ENCODE measurements at places on chromosomes 6 and 20.

GRCh38 chr6:16723826-16724225, 37.4 kb downstream of the ATXN1 start:
- H3K4me1 ChIP-seq, result no peaks in the 10 kb centered on the region
- no peak overlapping the region for H3K27ac ChIP-seq
- H3K36me3 ChIP-seq, result no peaks in the 10 kb centered on the region

DNA sequence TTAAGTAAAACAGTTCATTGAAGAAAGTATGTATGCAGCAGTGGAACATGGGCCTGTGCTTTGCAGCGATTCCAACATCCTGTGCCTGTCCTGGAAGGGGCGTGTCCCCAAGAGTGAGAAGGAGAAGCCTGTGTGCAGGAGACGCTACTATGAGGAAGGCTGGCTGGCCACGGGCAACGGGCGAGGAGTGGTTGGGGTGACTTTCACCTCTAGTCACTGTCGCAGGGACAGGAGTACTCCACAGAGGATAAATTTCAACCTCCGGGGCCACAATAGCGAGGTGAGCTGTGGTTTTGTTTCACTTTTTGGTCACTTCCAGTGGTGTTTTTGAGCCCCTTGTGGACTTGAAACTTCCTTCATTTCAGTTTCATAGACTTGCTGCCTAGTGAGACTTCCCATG, 1.7 kb downstream of the TULP4 start:
- H3K27ac ChIP-seq, result peak overlapping the region; percentile 18
- H3K4me3 ChIP-seq, result peak overlapping the region; percentile 20
- DNase-seq, result no peak
- H3K36me3 ChIP-seq, result no peaks in the 10 kb centered on the region

- no peak overlapping the region for H3K4me3 ChIP-seq
- no peaks in the 10 kb centered on the region for H3K27me3 ChIP-seq
- peaks cover 3% of the 10 kb centered on the region for H3K4me1 ChIP-seq
- H3K27ac ChIP-seq, result no peak overlapping the region
Observed at GRCh38 chr6:11144393-11144851, 32.9 kb upstream of the ERVFRD-1 start.

- H3K4me3 ChIP-seq, result no peak overlapping the region
- H3K36me3 ChIP-seq, result no peaks in the 10 kb centered on the region
- H3K27me3 ChIP-seq, result no peaks in the 10 kb centered on the region
- H3K27ac ChIP-seq, result no peak overlapping the region
- no peak for DNase-seq
Observed at GRCh38 chr6:153668758-153669157, 370.3 kb upstream of the OPRM1 start.

DNA sequence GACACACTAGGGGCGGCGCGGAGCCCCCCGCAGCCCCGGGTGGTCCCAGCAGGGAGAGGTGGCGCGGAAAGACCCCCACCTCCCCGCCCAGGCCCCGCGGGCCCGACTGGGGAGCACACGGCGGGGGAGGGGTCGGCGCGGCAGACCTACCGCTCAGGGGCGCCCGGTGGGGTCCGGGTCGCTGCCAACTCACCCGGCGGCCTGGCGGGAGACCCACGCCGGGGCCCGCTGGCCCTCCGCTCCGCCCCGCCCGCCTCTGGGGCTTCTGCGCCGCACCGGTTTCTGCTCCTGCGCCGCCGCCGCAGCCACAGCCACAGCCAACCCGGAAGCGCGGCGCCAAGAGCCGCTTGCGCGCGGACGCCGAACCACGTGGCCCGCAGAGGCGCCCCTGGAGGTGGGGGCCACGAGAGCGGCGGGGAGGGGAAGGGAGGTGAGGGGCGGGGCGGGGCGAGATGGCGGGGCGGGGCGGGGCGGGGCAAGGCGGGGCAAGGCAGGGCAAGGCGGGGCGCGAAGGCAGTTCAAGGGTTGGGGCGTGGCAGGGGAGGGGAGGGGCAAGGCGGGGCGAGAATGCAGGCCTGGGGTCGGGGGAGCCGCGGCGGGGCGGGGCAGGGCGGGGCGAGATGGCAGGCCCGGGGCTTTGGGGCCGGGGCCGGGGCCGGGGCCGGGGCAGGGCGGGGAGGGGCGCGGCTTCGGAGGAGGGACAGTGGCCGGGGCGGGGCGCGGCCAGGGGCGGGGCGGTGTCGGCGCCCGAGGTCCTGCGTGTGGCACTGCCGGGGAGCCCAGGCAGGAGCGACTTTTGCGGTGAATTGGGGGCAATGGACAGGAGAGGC, at the start of gene ZBTB24:
TSS of gene ZBTB24 (minus strand) at position 315 of the 830 bp plus-strand sequence. CDS start 1,193 bp downstream, outside the sequence.
- H3K27me3 ChIP-seq, result no peaks in the 10 kb centered on the region
- peaks cover 18% of the 10 kb centered on the region for H3K36me3 ChIP-seq
- H3K4me3 ChIP-seq, result peak within 1 kb of the TSS; percentile 86
- H3K27ac ChIP-seq, result peak within 1 kb of the TSS; percentile 73
- no peaks in the 10 kb centered on the region for H3K4me1 ChIP-seq

GRCh38 chr20:61579908-61580307, 327.8 kb downstream of the CDH4 start:
- no peak overlapping the region for H3K4me3 ChIP-seq
- no peaks in the 10 kb centered on the region for H3K4me1 ChIP-seq
- H3K36me3 ChIP-seq, result no peaks in the 10 kb centered on the region
- no peak for DNase-seq
- H3K27me3 ChIP-seq, result no peaks in the 10 kb centered on the region
- no peak overlapping the region for H3K27ac ChIP-seq

DNA sequence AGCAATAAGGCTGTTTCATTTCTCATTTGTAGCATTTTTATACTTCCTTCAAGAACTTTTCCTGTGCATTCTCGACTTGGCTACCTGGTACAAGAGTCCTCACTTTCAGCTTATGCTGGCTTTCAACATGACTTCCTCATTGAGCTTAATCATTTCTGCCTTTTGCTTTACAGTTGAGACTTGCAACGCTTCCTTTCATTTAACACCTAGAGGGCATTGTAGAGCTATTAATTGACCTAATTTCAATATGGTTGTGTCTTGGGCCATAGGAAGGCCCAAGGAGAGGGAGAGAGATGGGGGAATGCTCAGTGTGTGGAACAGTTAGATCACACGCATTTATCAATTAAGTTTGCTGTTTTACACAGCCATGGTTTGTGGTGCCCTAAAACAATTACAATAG, 37.2 kb downstream of the SLC22A2 start:
- H3K4me3 ChIP-seq, result no peak overlapping the region
- no peak overlapping the region for H3K27ac ChIP-seq
- no peaks in the 10 kb centered on the region for H3K4me1 ChIP-seq
- DNase-seq, result peak; percentile 12

DNA sequence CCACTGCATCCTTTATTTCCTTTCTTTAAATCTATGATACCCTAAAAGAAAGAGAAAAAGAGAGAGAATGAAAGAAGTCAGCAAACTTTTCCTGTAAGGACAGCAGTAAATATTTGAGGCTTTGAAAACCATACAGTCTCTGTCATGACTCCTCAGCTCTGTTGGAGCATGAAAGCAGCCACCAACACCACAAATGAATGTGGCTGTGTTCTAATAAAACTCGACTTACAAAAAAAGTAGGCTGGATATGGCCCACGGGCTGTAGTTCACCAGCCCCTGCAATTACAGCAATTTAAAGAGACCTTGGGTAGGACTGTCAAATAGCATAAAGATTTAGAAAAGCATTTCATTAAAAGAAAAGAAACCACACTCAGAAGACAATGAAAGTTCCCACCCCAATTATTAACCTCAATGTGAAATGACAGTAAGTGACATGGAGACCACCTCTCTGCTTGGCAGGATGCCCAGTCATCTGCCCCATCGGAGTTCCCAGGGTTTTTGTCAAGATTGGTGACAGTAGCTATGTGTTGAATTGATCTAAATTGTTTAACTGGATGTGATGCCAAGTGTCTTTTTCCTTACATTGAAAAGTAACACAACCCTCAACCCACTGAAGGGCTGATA, 50.9 kb downstream of the TNFRSF21 start:
- H3K4me1 ChIP-seq, result no peaks in the 10 kb centered on the region
- H3K36me3 ChIP-seq, result no peaks in the 10 kb centered on the region
- H3K27me3 ChIP-seq, result no peaks in the 10 kb centered on the region
- no peak overlapping the region for H3K4me3 ChIP-seq
- no peak for DNase-seq

GRCh38 chr20:24862606-24863005, 86.5 kb upstream of the CST7 start:
- H3K27me3 ChIP-seq, result no peaks in the 10 kb centered on the region
- H3K4me1 ChIP-seq, result no peaks in the 10 kb centered on the region
- DNase-seq, result no peak
- no peaks in the 10 kb centered on the region for H3K36me3 ChIP-seq
- no peak overlapping the region for H3K27ac ChIP-seq

GRCh38 chr6:56649782-56650181, 7.1 kb upstream of the DST start:
- no peak overlapping the region for H3K27ac ChIP-seq
- H3K4me1 ChIP-seq, result no peaks in the 10 kb centered on the region
- no peak for DNase-seq
- peaks cover 5% of the 10 kb centered on the region for H3K36me3 ChIP-seq

GRCh38 chr20:20608641-20609040, 103.8 kb downstream of the RALGAPA2 start:
- H3K36me3 ChIP-seq, result no peaks in the 10 kb centered on the region
- H3K27ac ChIP-seq, result no peak overlapping the region
- H3K4me1 ChIP-seq, result peaks cover 7% of the 10 kb centered on the region
- H3K4me3 ChIP-seq, result no peak overlapping the region

DNA sequence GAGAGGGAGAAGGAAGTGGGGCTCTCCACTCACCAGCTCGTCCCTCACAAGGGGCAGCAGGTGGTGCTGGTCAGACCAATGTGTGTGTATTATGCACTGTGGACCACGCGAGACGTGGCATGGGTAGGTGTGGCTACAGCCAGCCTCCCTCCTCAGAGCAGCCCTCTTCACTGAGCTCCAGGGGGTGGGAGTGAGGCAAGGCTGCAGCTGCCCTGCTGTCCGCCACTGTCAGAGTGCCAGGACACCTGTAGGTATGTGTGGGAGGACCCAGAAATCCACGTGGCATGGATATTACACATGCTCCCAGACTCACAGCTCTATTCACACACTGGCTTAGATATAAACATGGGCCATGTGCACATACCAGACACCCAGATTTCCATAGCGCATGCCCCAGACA, 90.3 kb downstream of the VEGFA start:
- no peak overlapping the region for H3K4me3 ChIP-seq
- no peak overlapping the region for H3K27ac ChIP-seq
- no peak for DNase-seq
- H3K27me3 ChIP-seq, result no peaks in the 10 kb centered on the region

DNA sequence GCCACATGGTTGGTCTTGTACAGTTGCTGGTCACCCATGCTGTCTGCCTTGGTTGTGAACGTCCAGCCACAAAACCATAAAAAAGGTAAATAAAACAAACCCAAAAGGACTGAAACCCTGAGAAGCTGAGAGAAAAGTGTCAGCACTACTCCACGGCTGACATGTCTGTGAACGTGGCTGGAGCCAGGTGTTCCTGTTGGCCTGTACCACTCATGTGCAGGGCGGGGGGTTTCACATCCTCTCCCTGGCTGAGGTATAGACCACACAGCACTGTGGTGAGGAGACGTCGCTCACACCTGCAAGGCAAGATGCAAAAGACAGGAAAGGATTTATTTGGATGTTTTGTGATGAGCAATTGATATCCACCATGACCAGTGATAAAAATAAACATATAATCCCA, 51.9 kb upstream of the MRPS10 start:
- no peaks in the 10 kb centered on the region for H3K27me3 ChIP-seq
- no peak overlapping the region for H3K4me3 ChIP-seq
- no peaks in the 10 kb centered on the region for H3K36me3 ChIP-seq
- peaks cover 20% of the 10 kb centered on the region for H3K4me1 ChIP-seq

GRCh38 chr6:46059608-46060007, 43.9 kb upstream of the CLIC5 start:
- no peaks in the 10 kb centered on the region for H3K27me3 ChIP-seq
- DNase-seq, result no peak
- H3K4me1 ChIP-seq, result no peaks in the 10 kb centered on the region
- no peak overlapping the region for H3K27ac ChIP-seq
- no peak overlapping the region for H3K4me3 ChIP-seq

DNA sequence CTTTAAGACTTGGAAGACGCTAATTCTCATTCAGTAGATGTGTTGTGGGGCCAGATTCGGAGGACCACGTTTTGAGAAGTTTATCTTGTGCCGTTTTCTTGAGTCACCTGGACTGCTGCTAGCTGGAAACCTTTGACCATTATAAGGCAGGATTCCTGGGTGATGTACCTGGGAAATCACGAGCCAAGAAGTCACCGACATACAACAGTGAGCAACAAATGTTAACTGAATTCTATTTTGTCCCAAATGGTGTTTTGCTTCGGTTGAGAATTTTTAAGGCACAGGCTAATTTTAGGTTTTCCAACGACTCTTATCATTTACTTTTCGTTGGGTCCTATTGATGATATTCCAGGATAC, 93.4 kb upstream of the BTN3A2 start:
- DNase-seq, result no peak
- H3K27me3 ChIP-seq, result no peaks in the 10 kb centered on the region
- H3K4me1 ChIP-seq, result peaks cover 3% of the 10 kb centered on the region
- peak overlapping the region; percentile 96 for H3K27ac ChIP-seq
- peak overlapping the region; percentile 72 for H3K4me3 ChIP-seq

GRCh38 chr6:169087443-169088041, 166.1 kb downstream of the THBS2 start:
- H3K36me3 ChIP-seq, result no peaks in the 10 kb centered on the region
- H3K27ac ChIP-seq, result no peak overlapping the region
- H3K4me1 ChIP-seq, result no peaks in the 10 kb centered on the region

DNA sequence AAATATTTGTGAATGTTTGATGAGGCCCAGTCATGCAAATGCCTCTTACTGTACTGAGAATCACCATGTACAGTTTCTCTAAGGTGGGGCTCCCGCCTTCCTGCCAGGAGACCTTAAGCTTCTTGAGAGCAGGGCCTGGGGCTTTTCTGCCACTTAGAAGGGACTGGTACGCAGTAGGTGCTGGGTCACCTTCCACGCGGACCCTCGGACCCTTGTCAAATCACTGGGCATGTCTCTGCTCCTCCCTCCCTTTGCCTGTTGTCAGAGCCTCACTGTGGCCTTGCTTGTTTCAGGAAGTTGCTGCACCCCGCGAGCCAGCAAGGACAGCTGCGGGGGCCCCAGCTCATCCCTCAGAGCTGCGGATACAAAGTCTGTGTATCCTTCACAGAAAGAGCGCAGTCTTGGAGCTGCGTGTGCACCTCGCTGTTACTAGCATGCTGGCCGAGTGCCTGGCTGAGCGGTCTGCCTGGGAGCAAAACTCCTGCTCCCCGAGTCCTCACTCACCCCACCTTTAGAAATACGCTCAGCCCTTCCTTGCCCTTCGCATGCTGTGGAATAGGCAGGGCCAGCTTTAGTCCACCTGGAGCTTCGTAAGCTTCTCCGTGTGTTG, 30.7 kb upstream of the IRF4 start:
- DNase-seq, result no peak
- no peaks in the 10 kb centered on the region for H3K36me3 ChIP-seq
- no peak overlapping the region for H3K4me3 ChIP-seq
- H3K4me1 ChIP-seq, result peaks cover 54% of the 10 kb centered on the region

- peak; percentile 78 for DNase-seq
- H3K4me1 ChIP-seq, result peaks cover 22% of the 10 kb centered on the region
- peak overlapping the region; percentile 2 for H3K27ac ChIP-seq
Observed at GRCh38 chr20:62740286-62741141, 31.9 kb downstream of the NTSR1 start.

Measured in GM12878 (cell line).